T-helper 17 cell (primary cell): ENCODE measurements at places on chromosomes 7 and 10. TPM values are rescaled to one million over a fixed set of nuclear protein-coding genes. Genes with fewer than 3 reads are reported as not detected.

DNA sequence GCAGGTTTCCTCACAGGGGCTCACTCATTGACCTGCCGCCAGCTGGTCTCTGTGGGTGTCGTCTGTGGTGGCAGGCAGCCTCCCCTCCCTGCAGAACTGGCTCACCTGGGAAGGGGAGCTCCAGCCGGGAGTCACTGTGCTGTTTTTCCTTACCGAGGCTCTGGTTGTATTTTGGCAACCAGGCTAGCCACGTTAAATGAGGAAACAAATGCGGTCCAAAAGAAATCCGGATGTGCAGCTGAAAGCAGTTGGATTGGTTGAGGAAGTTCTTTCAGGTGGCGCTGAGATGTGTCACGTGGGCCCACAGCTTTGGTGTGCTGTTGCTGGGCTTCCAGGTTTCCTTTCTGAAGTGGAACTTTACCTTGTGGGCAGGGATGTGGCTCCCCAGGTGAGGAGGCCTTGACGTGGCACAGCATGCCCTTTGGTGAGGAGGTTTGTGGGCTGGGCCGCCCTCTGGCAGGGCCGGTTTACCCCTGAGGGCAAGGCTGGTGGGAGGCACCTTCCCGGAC, 14.2 kb downstream of the MTURN start:
- DNase-seq: no peak

The LRIT1 gene
- total RNA-seq: not detected

DNA sequence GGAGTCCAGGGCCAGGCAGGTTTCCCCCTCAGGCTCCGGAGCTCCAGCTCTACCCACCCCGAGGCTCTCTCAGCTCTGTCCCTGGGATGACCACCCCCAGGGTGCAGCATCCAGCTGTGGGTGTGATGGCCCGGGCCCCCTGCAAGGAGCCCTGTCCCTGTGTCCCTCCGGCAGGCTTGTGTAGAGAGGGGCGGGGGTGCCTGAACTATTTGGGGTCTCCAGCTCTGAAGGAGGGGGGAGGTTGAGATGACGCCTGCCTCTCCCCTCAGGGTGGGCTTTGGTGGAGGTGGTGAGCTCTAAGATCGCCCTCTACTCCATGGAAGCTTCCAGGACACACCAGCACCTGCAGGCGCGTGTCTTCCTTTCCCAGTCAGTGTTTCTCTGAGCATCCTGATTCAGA, 39.4 kb downstream of the ADRA2A start:
- DNase-seq: no peak

- no peak for DNase-seq
Measured at GRCh38 chr7:28531291-28531690, 119.0 kb downstream of the CREB5 start.

DNA sequence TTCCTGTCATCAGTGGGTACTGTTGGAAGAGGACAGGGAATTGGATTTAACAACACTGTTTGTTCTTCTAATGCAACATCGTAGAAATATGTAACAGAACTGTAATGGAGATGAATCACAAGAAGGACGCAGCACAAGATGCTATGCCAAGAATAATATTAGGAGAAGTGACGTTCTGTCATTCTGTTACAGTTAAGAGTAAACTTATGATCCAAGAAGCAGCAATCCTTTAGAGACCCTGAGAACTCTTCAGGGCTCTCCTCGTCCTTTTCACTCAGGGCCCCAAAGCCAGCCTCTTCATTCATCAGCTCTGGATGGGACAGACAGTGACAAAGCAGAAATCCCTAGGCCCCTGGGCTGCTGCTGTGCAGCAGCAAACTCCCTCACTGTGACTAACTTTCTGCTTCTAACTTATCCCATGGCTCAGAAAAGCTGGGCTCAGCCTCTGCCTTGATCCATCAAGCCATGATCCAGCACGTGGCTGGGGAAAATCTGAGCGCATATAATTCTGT, 8.7 kb upstream of the IL6 start:
- no peak for DNase-seq

- DNase-seq: no peak
Measured at GRCh38 chr7:37916673-37917660, at the start of gene SFRP4. Gene SFRP4, minus strand, starts transcription at chr7:37916817. Its CDS starts 280 bp downstream, at chr7:37916537.

The MEOX2 gene
- total RNA-seq: not detected

The RAMP3 gene
- total RNA-seq: 0.76 TPM

The PDE6C gene
- total RNA-seq: not detected

DNA sequence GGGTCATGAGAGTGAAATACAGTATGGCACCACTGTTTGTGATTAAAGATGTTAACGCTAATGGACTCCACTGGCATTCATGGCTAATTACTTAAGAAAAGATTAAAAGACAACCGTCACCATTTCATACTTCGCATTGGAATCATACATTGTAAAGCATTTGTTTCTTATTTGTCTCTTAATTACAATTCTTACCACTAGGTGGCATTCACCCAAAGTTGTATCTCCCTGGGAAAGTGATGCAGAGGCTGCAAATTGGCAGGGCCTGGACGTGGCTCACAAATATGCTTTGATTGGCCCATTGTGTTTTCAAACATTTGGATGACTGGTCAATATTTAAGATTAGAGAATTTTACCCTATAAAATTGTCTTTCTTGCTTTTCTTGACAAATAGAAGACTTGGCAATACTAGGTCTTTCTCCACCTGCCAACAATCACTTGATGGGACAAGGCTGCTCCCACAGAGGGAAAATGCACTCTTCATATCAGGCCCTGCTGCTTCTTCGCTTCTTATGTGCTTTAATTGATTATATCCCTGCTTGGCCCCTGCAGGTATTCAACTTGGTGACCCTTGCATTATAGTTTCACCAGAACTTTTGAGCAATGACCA, 72.1 kb upstream of the STARD3NL start:
- DNase-seq: no peak

The VWDE gene
- total RNA-seq: 5.8 TPM

DNA sequence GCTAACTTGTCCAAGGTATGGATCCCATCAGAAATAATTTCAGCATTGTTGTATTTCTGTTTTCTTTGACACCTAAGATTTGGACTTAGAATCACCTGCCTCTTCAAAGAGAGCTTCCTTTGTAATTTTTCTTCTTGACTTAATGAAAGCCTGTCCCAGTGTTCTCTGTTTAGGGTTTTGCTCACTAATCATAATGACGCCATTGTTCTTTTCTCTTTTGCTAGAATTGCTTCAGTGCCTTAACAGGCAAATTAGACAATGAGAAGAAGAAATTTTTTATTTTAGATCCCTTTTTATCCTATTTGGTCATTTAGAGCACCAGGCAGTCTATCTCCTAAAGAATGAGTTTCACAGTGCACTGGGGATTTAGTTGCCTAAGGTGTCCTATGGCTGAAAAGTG, 128.5 kb downstream of the SND1 start:
- DNase-seq: no peak

The SFTPA1 gene
- not detected for total RNA-seq

The TMEM176B gene
- not detected for total RNA-seq

- DNase-seq: no peak
Measured at GRCh38 chr7:4123823-4124222, 558.3 kb upstream of the FOXK1 start.

The CALML5 gene
- total RNA-seq: not detected

DNA sequence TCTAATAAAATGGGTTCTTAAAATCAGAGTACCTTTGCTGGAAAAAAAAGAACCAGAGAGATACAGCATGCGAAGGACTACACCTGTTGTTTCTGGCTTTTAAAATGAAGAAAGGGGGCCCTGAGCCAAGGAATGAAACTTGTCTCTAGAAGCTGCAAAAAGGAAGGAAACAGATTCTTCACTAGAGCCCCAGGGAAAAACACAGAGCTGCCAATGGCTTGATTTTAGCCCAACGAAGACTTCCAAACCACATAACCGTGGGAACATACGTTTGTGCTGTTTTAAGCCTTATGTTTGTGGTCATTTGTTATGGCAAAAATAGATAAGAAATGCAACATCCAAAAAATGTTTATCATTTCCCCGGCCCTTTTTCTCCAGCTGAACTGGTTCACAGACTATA, 780.0 kb downstream of the SORCS1 start:
- no peak for DNase-seq

DNA sequence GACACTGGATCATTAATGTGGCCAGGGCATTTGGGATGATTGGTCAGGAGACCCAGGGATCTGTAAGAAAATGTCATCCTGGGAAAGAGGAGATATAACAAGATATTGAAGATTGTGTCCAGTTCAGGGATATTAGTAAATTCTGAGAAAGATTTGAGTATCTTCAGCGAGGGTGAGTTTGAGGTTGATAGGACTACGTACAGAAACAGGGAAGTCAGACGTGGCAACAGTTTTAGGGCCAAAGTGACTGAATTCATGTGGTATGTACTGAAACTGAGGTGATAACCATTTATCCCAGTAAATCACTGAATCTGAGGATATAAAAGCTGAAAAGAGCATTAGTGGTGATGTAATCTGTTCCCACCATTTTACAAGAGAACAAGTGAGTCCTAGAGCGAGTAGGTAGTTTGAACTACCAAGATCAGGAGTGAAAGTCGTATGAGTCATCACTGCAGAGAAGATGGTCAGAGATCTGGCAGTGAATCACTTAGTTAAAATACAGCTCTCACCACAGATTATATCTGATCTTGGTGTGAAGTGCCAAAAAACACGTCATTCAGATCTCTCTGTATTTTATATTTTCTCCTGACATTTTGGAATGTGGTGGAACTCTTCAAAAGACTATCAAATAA, 220.5 kb downstream of the CDK14 start:
- DNase-seq: no peak

The CPA2 gene
- not detected for total RNA-seq

GRCh38 chr7:5758753-5759335, 22.6 kb downstream of the RNF216 start:
- no peak for DNase-seq

- no peak for DNase-seq
Measured at GRCh38 chr7:117019287-117019686, 66.0 kb downstream of the ST7 start.

DNA sequence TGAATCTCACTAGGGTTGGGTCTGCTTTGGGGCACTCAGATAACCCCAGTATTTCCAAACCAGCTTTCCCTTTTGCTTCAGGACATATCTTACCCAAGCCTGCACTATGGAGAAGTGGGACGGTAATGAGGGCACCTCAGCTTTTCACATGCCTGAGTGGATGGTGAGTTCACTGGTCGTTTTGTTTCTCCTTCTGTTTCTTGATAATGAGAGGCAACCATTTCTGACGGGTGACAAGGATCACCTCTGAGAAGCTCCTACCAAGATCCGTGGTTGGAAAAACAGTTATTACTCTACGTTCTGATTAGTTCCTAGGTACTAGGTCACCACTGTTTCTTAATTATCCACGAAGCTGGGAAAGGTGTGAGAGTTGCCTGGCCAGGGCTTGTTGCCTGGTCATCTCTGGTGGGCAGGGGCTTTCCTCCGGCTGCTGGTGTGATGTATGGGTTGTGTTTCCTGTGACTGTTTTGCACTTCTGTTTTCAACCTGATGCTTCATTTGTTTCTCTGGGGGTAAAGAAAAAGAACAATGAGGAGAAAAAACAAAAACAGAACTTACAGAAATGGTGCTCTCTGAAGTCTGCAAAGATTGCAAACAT, 65.7 kb upstream of the STRIP2 start:
- no peak for DNase-seq

The MPP7 gene
- total RNA-seq: 21.6 TPM

The LRRD1 gene
- total RNA-seq: 0.22 TPM

The FAM25A gene
- total RNA-seq: not detected

- DNase-seq: no peak
Measured at GRCh38 chr7:13904689-13905088, 84.8 kb downstream of the ETV1 start.

GRCh38 chr10:123808286-123808685, 83.3 kb downstream of the CPXM2 start:
- no peak for DNase-seq

DNA sequence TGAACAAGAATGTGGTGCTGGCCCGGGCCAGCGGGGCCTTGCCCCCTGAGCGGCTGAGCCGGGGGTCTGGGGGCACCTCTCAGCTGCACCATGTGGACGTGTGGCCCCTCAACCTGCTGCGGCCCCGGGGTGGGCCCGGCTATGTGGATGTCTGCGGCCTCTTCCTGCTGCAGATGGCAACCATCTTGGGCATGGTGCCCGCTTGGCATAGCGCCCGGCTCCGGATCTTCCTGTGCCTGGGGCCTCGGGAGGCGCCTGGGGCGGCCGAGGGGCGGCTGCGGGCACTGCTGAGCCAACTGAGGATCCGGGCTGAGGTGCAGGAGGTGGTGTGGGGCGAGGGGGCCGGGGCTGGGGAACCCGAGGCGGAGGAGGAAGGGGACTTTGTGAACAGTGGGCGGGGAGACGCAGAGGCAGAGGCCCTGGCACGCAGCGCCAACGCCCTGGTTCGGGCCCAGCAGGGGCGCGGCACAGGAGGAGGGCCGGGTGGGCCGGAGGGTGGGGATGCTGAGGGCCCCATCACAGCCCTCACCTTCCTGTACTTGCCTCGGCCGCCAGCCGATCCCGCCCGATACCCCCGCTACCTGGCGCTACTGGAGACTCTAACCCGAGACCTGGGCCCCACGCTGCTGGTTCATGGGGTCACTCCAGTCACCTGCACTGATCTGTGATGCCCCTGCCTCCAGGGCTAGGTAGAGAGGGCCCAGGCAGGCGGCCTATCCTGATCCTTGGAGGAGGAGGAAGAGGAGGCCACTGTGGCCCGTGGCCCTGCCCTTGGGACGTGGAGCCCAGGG, 1.1 kb upstream of the TRIP6 start:
- no peak for DNase-seq

The PPP1R3C gene
- 0.10 TPM for total RNA-seq

The LIPJ gene
- total RNA-seq: not detected

GRCh38 chr10:76282061-76283025, 850.9 kb downstream of the LRMDA start:
- no peak for DNase-seq

DNA sequence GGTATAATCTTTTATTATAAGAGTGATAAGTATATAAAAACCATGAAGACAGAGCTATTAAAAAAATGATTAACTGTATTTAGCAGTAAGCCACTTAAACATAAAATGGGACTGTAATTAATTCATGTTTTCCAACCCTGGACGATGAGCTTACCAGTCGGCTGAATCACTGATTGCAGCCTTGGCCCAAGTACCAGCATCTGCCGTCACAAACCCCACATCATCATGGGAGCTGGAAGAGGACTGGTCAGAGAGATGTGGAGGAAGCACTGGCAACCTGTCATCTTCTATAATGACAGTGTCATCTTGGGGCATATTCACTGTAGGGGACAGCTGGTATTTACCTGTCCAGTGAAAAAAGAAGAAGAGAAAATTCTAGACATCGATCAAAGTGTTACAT, 473.6 kb downstream of the PARD3 start:
- DNase-seq: no peak

GRCh38 chr7:22443370-22444180, 56.4 kb downstream of the STEAP1B start:
- DNase-seq: no peak

The FHIP2A gene
- total RNA-seq: 35.4 TPM

The INPP5A gene
- total RNA-seq: 24.7 TPM

DNA sequence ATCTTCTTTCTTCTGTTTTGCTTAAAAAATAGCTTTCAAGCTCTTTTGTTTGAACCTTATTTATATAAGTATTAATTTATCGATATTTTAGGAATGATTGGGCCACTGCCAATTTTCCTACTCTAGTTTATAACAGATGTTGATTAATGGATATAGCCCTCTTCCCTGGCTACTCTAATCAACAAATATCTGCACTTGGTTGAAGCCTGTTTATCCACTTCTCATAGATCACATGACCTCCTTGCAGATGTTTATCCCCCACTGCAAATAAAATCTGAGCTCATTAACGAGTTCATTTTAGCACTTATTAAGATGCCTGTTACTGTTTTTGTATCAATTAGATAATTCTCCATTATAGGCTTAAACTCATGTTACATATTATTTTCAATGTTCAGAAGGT, 715.3 kb downstream of the CNTNAP2 start:
- no peak for DNase-seq

The ANXA11 gene
- total RNA-seq: 199 TPM

The GTPBP4 gene
- 52.7 TPM for total RNA-seq
